Activated naive CD8-positive, alpha-beta T cell treated with anti-CD3 and anti-CD28 coated beads, Interleukin-2, amount 50 U/mL, for 24 hours (primary cell): ENCODE measurements at places on chromosomes 11 and 22.

DNA sequence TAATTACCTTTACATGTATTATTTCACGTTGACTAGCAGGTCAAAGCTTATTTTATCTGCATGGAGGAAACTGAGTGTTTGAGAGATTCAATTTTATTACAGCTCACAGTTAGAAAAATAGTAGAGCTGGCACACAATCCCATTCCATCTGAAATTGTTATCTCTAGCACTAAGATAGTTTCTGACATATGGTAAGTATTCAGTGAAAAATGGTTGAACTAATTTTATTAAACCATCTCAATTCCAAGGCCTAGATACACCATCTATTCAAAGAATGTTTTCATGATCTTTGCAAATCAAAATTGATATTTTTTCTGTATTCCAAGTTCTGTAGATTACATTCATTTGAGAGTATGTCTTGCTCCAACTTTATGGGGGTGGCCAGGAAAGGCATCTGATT lies 125.4 kb upstream of the FAT3 start:
- no peak for DNase-seq

DNA sequence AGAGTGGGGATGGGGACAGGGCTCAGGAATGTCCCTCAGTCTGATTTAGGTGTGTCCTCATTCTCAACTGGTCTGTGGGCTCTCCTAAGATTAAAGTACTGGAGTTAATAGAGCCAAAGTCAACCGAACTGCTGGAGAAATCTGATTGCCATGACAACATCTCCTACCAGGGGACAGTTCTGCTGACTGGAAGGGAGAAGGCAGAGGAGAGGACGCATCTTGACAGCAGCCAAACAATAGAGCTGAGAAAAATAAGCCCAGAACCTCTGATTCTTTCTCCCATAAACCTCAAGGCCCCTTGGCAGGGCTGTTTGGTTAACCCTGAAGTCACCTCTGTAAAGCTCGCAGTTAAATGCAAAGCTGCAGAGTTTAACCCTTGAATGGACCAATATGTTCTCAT lies 2.8 kb downstream of the KCTD14 start:
- DNase-seq: no peak

GRCh38 chr11:72746821-72747220 lies 5.4 kb downstream of the ARAP1 start:
- DNase-seq: no peak

DNA sequence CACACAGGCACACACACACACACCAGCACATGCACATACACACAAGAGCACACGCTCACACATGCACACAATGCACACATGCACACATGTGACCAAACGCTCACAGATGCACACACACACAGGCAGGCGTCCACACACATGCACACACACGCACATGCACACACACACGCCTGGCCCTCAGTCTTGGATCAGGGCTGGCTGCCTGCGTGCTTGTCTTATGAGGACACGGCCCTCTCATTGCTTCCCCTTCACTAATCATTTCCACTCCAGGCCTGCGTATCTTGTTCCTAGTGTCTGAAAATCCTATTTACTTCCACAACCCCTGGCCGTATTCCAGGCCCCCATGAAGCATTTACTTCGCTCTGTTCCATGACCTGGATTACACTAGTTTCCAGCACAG lies 740.5 kb downstream of the BRD1 start:
- DNase-seq: no peak

DNA sequence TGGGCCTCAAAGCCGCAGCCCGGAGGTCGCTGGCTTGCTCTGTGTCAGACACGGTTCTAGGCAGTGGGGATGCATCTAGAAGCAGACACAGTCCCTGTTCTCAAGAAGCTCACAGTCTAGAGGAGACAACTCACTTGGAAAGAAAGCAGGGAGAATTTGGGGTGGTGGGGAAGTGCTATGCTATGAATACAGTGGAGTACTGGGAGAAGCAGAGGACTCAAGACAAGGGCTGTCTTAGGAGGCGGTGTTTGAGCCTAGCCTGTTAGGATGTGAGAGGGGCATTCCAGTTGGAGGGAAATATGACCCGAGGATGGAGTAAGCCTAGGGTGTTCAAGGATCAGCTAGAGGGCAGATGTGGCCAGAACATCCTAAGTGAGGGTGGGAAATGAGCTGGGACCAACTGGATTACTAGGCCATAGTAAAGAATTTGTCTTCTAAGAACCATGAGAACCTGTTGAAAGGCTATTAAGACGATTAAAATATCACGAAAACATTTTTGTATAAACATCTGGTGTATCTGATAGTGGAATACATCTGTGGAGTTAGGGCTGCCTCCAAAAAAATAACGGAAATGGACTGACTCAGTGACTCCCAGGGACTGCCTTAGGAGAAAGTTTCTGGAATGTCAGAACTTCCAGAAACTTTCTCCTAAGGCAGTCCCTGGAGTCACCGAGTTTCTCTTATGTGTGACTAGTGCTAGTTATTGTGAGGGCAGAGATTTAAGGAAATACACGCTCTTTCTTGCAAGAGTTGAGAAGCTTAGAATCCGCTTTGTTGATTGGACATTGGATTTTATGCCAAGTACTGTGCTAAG lies 1.1 kb upstream of the PITPNB start:
- DNase-seq: no peak

DNA sequence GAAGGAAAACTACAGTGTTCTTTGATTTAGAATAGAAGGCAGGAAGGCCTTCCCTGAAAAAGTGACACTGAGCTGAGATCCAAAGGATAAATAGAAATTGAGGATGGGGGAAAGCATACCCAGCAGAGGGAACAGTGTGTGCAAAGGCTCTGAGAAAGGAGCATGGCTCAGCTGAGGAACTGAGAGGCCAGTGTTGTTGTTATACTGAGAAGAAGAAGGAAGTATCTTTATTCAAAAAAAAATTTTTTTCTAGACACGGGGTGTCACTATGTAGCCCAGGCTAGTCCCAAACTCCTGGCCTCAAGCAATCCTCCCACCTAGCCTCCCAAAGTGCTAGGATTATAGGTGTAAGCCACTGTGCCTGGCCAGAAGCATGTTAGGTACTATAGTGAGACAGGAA lies 3.5 kb upstream of the PIK3C2A start:
- no peak for DNase-seq

GRCh38 chr11:9037046-9037780 lies 33.4 kb upstream of the NRIP3 start:
- DNase-seq: no peak

- no peak for DNase-seq
Measured at GRCh38 chr11:75526192-75526541, 426 bp upstream of the GDPD5 start.

DNA sequence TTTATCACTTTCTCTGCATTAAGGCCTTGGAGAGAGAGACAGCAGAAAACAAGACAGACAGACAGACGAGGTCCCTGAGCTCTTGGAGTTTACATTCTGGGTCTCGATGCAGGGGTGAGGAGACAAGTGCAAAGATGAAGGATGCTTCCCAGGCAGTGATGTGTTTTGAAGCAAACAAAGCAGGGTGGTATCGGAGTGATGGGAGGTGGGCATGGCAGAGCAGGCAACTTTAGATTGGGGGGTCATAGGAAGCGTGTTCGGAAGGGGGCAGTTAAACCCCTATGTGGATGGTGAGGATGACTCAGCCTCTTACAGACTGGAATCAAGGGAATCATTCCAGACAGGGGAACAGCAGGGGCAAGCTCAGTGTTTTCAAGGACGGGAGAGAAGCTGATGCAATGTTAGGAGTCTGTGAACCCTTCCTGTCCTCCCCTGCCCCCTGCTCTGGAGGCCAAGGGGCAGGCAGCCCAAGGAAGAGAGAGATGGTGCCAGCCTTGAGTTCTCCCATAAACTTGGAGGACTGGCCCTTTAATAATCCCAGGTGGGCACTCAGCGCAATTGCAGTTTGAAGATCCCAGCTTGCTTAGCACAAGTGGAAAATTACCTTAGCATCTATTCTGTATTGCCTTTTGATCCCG lies 180.2 kb downstream of the CHST1 start:
- DNase-seq: no peak

DNA sequence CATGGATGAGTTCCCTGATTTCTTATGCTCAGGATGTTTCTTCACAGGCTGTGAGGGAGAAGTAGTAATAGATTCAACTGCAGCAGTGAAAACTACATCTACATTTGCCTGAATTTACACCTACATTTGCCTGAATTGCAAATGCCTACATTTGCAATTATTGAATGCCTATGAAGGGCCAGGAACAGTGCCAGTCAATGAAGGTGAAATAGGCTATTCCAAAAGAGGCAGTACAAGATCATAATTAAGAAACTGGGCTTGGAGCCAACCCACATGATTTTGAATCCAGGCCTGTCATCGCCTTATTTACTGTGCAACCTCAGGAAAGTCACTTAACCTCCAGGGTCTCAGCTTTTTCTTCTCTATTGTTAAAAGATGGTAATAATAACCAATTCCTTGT lies 1353.3 kb downstream of the FAM181B start:
- no peak for DNase-seq

GRCh38 chr11:117160826-117161225 lies 16.7 kb downstream of the PAFAH1B2 start:
- DNase-seq: no peak

DNA sequence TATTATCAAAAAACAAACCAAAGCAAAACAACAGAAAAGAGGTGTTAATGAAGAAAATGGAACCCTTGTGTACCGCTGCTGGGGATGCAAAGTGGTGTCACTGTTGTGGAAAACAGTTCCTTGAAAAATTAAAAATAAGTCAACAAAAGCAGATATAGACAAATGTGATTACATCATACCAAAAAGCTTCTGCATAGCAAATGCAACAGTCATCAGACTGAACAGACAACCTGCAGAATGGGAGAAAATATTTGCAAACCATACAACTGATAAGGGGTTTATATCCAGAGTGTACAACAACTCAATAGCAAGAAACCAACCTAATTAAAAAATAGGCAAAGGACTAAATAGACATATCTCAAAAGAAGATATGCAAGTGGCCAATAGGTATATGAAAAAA lies 22.9 kb upstream of the CARS1 start:
- DNase-seq: no peak

- no peak for DNase-seq
Measured at GRCh38 chr22:20170170-20170569, 19.3 kb upstream of the CCDC188 start.

GRCh38 chr11:68441466-68442230 lies 18.9 kb upstream of the PPP6R3 start:
- no peak for DNase-seq

GRCh38 chr11:116955949-116956348 lies 118.5 kb upstream of the APOA1 start:
- DNase-seq: no peak

DNA sequence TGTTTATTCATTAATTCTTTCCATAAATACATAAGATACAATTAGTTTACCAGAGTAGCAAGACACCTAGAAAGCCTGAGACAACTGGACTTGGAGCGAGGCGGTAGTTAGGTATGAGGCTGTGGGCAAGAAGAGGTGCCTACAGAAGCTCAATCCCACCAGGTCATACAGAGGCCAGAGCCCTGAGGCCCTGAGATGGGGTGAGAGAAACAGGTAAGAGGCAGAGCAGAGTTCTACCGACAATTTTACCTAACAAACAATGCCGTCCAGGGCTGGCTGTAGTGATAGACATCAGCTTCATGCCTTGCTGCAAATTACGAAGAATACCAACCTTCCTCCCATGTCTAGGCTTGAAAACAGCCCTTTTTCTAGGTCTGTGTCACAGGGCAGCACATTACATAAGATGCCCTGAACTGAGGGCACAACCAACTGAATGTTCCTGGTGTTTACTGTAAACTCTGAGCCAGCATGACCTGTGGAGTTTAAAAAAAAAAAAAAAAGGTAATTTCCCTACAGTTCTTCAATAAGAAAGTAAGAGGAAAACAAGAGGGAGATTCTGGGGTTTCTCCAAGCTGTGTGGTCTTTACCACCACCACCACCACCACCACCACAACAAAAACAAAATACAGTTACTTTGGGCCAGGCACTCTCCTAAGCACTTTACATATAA lies 105.8 kb downstream of the GAB2 start:
- no peak for DNase-seq

DNA sequence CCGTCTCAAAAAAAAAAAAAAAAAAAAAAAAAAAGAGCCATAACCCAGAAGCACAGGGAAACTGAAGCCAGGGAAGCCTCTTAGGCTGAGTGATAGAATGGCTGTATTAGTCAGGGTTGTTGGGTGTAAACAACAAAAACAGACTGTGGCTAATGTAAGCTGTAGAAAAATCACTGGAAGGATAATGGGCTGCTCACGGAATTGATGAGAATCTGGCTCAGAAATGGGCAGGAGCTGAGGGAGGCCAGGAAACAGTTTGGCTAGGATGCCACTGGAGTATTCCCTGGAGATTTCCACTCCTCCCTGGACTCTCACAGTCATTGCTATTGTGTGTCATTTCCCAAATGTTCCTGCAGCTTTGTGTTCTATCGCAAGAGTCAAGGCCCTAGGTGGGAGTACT lies 22.4 kb downstream of the SLC22A6 start:
- no peak for DNase-seq

DNA sequence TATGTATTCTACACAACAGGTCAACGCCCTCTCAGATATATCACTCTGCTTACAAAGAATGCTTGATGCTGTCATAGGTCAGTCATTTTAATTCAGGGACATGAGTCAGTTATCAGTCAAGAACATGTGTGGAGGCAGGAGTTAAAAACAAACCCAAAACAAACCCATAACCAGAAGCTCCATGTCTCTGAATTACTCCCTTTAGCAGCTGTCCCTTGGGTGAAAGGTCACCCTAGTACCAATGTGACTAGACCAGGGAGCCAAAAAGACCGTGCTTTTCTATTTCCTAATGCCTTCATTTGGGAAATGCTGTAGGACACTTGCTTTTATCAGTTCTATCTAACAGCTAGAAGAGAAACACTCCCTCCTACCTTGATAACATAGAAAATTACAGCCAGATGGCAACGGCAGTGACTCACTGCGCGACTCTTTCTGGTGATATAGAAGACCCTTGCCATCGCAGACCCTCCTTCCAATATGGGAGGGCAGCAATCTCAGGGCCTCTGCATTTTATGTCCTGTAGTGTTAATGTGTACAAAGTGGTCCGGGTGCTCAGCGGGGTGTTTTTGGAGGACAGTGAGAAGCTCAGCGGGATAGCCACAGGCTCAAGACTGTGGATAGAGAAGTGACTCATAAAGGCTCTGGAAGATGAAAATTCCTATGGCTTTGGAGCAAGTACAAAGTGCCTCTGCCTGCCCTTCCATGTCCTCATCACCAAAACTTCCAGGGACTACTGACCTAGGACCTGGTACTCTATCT lies 24.8 kb downstream of the APOL5 start:
- no peak for DNase-seq

DNA sequence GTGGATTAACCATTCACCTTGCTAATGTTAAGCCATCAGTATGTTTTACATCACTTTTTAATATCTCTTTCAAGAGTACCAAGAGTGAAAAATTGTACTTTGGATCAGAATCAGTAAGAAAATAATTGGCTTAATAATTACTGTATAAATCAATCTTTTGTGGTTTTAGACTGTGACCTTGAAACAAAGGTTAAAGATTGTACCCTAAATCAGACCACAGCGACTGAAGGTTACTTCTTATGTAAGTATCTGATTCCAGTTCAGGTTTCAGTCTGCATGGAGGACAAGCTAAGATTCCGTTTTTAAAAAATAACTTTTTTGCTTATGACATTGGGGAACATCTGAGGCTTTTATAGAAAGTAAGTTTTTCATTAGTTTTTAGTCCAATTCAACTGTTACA lies 18.9 kb downstream of the CAT start:
- DNase-seq: no peak

- DNase-seq: no peak
Measured at GRCh38 chr11:45910623-45911022, 3.6 kb upstream of the FREY1 start.
